ENCODE measurements at places on chromosomes 2 and 18.

DNA sequence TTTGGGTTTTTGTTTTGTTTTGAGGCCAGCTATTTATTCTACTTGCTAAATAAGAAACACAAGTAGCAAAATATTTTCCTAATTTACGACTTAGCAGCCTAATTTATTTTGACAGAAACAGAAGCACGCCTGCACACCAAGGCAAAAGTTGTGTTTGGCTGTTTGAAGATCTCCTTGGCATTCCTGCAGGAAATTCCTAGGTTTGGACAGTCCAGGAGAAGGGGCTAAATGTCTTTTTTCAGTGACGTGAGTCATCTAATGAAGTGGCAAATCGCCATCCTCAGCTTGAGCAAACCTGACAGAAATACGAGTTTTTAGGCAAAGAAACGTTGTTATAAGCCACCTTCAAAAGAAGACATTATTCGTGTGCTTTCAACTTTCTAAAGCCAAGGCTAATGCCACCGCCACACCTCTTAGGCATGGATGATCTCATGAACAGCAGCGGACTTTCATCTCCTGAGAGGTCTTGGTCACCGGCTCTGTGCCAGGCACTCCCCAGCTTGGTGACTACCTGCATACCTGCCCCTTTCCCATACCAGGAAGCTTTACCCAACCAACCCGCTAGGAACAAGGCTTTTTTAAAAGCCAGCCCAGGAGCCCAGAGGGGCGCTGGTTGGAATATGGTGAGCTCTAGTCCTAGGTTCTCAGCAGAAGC, 30.9 kb downstream of the STK39 start:
- DNase-seq, result no peak

DNA sequence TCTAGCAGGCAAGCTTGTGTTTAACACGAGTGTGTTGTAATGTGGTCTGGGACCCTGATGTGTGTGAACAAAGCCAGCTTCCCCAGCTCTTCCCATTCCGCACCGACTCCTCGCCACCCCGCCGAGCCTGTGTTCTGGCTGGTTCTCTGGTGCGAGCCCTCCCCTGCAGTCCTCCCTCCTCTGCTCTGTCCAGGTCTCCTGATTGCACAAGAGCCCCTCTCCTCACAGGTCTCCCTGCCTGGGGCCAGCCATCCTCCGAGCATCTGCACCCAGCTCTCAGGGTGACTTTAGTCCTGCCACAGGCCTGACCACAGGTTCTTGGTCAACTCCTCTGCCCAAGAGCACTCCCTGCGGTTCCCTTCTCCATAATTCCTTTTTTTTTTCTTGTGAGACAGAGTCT, 13.2 kb downstream of the SLC66A3 start:
- DNase-seq, result no peak

GRCh38 chr18:30094556-30094955, 948.0 kb downstream of the DSC3 start:
- DNase-seq, result no peak

GRCh38 chr18:50662775-50663383, 103.0 kb downstream of the MAPK4 start:
- no peak for DNase-seq

Measured in head of caudate nucleus (tissue), 42 donors.